ENCODE measurements at places on chromosomes 3 and 15.

GRCh38 chr3:24006-24405 lies 172.6 kb upstream of the CHL1 start:
- DNase-seq = no peak

DNA sequence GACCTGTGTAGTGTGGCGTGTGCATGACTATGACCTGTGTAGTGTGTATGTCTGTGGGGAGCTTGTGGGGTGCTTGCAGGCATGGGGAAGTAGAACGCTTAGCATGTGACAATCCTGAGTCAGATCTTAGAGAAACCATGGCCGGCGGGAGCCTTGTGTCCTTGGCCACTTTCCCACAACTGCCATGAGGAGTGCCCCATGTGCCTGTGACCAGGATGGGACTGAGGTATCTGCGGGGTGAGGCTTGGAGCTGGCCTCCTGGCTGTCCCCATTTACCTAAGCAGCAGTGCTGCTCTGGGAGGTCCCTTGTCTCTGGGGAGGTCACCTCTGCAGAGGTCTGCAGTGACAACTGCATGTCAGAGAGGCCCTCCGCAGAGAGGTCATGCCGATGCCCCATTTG lies 23.6 kb downstream of the TRPM1 start:
- no peak for DNase-seq

- DNase-seq = no peak
These were observed 481.5 kb downstream of the PDCD6IP start for GRCh38 chr3:34279901-34280300.

- no peak for DNase-seq
These were observed 13.3 kb downstream of the ATG7 start for GRCh38 chr3:11285471-11285870.

GRCh38 chr3:46187876-46188275 lies 20.2 kb downstream of the CCR1 start:
- no peak for DNase-seq

- peak; percentile 54 for DNase-seq
These were observed 92.1 kb upstream of the TSPAN3 start for GRCh38 chr15:77162872-77163633.

DNA sequence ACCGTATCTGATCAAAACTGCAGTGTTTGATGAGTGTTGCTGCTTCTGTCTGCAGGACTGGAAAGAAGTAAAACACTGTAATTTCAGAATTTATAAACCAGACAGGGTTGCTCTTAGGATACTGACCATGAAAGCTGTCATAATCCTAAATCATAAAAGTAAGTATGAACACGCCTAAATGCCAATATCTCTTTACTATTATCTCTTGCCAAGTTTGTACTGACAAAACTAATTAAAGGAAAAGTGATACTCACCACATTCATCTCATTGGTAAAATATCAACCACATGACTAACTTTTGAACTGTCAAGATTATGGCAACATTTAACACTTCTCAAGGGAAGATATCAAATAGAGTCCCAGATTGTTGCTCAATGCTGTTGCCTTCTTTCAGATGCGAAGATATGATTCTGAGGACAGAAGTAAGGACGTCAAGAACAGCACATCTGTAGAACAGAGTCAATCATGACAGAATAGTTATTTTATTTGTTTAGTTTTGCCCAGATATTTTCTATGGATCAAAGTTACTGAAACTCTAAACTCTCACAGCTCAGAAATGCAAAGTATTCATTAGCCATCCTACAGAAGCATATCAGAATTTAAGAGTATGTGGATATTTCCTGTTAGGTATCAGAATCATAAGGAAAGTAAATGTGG lies 61.4 kb upstream of the COL8A1 start:
- no peak for DNase-seq

- no peak for DNase-seq
These were observed 172.0 kb upstream of the CD96 start for GRCh38 chr3:111369958-111370357.

DNA sequence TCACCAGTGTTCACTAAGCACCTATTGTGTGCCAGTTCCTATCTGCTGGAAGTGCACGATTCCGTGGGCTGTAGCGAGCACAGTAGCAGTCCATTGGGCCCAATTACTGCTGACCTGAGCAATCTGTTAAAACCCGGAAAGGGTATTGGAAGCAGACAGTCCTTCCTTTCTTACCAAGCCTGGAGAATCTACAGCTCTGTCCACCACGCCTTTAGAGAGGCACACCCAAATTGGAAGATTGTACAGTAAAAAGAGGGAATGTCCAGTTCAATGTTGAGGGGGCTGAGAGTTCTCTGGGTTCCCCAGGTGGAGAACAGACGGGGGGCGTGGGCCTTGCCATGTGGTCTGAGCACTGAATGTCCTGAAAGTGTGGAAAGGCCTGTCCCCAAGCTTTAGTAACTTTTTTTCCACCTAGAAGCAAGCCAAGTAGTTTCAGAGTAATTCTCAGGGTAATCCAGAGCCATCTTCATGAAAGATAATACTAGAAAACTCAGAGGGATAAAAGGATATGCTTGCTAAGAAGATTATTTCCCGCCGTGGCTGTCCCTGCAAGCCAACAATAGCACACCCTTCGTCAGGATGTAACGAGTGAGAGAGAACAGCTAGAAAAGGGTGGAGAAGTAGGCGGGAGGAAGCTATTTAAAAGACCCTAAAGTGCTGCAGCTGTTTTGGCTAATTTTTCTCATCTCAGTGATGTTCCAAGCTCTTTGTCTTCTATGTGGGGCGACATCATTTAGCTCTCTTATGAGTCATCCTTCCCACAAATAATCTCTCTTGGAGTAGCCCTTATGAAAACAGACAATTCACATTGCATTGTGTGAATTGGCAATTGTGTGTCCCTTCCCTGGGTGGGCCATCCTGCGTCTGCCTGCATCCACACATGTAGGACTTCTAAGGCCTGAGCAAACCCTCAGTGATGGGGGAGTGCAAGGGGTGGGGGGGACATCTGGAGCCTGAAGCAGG lies 181.0 kb downstream of the ATG7 start:
- no peak for DNase-seq

DNA sequence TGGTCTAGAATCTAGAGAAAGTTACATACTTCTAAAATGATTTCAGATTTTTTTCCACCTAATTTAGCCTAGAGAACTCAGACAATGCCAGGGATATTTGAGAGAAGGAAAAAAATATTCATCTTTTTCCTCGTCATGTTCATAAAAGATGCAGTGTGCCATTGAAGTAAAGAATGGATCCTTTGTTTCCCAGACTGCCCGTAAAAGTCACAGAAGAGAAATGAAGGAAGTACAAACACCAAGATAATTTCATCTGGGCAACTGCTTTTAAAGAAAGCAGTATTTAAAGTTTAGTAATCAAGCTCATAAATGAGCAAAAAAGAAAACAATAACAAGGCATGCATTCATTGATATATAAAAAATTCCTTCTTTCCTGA lies 47.2 kb downstream of the TTC23 start:
- DNase-seq = no peak

- no peak for DNase-seq
These were observed 10.2 kb upstream of the DLG1 start for GRCh38 chr3:197308591-197308990.

GRCh38 chr15:91061230-91061629 lies 38.8 kb upstream of the SV2B start:
- DNase-seq = no peak

GRCh38 chr3:133457025-133457424 lies 57.2 kb downstream of the BFSP2 start:
- DNase-seq = no peak

DNA sequence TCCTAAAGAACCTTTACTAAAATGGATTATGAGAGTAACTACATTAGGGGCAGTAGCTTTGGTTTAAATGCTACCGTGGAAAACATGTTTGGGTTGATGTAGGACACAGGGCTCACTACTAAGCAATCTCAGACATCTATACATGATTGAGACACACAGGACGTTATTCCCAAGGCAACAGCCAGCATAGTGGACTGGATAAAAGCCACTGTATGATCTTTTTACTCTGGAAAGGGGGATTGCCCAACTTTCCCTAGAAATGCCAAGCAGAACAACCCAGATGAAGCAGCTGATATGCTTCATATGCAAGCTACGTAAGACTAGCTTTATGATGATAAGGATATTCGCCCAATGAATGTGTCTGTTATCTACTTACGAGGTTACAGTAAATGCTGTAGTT lies 144.6 kb downstream of the MYO9A start:
- no peak for DNase-seq

- no peak for DNase-seq
These were observed 38.6 kb downstream of the FBXL2 start for GRCh38 chr3:33315826-33316225.

DNA sequence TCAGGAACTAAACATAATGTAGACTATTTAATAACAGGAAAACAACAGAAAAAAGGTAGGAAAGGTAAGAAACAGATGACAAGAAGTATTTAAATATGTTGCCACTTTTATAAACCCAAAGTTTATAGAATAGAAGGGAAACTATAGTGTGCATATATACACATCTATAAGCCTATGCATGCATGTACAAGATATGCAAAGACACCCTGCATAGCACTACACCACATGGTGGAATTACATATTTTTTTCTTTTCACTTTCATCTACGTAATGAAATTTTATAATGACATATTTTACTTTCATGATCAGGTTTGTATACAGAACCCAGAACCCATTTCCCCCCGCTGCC lies 136.8 kb downstream of the MEX3B start:
- DNase-seq = no peak

DNA sequence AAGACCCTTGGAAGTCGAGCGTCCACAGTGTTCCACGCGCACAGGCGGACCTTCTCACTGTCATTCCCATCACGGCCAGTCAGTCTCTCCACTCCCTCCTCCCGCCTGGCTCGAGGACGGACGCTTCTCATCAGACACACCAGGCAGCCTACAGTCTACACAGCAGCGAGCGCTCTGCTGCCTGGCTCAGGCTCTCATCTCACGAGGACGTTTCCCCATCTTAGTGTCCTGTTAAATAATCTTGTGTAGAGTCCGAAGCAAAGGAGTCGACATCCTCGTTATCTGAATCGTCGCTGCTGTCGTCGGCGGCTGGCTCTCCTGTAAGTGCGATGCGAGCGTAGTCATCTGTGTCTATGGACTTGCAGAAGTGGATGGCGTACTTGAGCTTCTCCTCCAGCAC lies 12.4 kb upstream of the OCA2 start:
- DNase-seq = no peak

DNA sequence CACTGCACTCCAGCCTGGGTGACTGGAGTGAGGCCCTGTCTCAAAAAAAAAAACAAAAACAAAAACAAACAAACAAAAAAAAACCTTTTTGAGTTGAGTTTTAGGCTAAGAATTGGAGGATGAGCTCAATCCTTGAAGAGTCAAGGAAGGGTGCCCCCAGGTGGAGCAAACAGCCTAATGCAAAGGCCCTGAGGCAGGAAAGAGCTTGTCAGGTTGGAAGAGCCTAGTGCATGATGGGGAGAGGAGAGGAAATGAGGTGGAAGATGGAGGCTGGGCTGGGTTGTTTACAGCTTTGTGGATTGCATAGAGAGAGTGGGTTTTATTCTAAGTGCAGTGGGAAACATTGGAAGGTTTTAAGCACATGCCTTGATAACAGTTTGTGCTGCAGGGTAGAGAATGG lies 2.1 kb upstream of the SNX22 start:
- peak; percentile 48 for DNase-seq

DNA sequence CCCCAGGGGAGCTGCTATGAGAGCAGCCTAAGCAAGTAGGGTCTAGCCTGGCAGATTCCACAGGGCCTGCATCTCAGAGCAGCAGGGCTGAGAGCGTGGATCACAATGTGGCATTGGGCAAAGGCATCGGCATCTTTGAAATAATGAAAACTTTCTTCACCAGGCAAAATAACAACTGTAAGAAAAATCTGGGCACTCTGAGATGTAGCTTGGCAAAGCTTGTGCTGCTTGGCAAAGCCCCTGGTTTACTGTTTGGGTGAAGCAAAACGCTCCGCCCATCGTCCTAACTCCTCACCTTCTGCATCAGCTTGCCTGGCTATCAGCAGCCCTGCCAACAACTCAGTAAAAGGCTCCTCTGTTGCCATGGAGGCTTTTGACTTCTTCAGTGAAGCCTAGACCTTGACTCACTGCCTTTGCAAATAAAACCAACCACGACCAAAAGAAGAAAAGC lies 212.8 kb upstream of the EIF1B start:
- no peak for DNase-seq

DNA sequence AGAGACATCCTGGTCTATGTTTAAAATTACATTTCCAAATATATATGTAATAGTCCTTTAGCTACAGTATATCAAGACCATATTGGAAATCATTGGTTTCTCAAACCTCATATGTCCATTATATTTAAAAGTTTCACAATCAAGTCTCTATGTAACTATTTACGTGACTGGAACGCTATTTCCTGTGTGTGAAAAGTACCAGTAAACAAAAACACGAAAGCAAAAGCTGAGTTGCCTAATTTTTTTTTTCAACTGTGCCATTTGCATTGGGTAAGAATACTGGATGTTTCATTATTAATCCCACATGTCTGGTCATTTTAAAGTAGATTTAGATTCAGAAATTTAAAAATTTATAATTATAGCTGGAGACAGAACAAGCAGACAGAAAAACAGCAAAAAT lies 381.4 kb downstream of the TBC1D5 start:
- no peak for DNase-seq

DNA sequence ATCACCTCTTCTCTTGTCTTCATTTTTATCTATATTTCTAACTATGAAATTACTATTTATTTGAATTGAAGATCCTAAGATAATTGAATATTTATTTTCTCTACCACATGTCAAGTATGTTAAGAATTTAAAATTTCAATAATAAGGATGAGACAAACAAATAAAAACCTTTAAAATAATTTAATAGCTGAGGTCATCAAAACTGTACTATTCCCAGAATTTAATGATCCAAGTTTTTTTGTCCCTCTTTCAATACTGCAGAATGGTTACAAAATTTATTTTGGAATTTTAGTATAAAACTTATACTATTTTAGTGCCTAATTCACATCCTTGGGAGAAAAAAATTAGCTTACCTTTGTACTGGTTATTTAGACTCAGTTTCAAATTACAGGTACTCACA lies 774.9 kb downstream of the ROBO2 start:
- no peak for DNase-seq

GRCh38 chr15:69390575-69390974 lies 23.6 kb upstream of the KIF23 start:
- DNase-seq = no peak

- DNase-seq = no peak
These were observed 25.4 kb upstream of the SLC25A26 start for GRCh38 chr3:66195347-66195783.

DNA sequence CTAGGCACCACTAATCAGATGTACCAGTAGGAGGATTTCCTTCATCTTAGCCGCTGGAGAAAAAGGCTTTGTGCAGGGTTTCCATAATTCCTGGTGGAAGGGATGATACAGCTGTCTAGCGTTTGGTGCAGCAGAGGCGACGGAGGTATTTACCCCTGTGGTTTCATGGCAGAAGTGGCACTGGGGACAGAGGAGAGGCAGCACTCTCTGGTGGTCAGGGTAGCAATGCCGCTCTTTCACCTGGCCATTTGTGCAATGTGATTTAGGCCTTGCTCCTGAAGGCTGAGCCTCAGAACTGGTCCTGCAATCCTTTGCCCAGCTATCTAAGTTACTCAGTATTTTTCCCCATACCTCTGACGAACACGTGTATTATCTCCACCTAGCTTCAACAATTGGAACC lies 47.1 kb upstream of the BNIP2 start:
- no peak for DNase-seq
